NCI-H2171 treated with DMSO at 0.1 percent for 48 hours (cell line): ENCODE measurements at places on chromosomes 2 and 18.

DNA sequence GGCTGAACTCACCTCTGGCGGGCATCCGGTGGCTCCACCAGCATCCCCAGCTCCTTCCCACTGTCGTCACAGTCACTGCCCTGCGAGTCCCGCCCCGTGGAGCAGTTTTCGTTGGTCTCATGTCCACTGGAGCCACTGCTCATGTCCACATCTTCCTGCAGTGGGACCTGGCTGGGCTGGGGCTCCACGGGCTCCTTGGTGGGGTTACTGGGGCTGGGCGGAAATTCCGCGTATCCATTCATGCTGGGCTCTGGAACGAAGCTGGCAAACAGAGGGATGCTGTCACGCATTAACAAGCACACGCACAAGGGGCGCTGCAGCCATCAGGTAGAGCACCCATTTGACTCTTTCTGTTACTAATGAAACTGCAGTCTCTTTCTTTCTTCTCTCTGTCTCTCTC, 10.7 kb downstream of the PER2 start:
- DNase-seq = no peak

DNA sequence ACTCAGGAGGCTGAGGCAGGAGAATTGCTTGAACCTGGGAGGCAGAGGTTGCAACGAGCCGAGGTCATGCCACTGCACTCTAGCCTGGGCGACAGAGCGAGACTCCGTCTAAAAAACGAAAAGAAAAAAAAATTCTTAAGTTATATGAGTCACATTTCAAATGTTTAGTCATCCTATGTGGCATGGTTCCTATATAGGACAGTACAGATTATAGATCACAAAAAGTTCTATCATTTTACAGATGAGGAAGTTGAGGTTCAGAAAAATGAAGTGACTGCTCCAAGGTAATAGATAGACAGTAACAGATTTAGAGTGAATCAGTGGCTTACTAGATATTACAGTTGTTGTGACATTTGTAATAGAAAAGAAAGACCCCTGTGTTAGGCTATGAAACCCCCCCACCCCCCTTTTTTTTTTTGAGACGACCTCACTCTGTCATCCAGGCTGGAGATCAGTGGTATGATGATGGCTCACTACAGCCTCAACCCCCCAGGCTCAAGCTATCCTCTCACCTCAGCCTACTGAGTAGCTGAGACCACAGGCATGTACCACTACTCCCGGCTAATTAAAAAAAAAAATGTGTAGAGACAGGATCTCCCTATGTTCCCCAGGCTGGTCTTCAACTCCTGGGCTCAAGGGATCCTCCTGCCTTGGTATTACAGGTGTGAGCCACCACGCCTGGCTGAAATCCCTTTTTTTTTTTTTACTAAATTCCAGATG, 22.7 kb downstream of the PTPN4 start:
- no peak for DNase-seq

DNA sequence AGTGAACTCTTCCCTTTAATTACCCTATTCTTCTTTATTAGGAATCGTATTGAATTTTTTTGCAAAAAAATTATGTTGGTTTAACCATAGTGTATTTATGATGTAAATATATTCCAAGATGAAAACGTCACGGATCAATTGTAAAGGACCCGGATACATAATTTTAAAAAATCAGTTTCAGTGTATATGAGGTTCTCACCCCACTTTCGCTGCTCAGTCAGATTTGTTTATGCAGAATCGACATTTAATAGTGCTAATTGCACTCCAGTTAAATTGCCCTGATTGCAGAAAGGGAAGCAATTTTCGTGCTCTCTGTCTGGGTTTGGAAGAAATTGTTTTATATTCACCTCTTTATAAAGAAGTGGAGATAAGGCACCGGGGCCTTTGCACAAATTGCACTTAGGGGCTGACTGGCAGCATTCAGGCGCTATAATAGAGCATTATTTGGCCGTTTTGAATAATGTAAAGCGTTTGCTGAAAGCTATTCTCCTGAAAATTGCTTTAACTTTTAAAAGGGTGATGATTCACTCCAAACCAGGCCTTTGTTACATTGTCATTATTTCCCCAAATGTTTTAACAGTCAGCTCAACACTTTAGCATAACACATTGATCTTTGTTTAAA, 3.0 kb upstream of the SP9 start:
- no peak for DNase-seq

- DNase-seq = no peak
Observed at GRCh38 chr2:106142683-106143082, 51.4 kb downstream of the UXS1 start.

GRCh38 chr2:30690126-30690561, 117.1 kb downstream of the CAPN13 start:
- DNase-seq = no peak

- DNase-seq = no peak
Observed at GRCh38 chr2:68237404-68237803, 14.9 kb downstream of the PPP3R1 start.

DNA sequence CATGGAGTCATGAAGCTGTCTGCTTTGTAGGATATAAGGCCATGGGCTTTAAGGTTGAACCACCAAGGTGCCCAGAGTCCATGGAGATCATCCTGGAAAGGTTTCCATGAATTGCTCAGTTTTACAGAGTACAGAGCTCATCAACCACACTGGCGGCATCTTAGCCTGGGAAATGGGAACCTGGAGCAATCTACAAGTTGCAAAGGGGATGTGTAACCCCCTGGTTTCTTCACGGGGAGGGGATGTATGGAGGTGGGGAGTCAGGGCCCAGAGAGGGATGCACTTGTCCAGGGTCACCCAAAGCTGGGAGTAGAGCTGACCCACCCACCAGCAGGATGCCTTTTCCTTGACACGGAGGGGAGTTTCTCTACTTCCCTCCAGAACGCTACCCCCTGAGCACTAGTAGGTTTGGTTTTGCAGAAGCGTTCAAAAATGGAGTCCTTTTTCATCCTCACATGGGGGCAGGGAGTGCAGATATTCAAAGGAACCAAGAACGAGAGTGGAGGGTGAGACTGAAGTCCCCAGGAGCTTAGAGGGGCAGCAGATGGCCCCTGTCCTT, 7.2 kb downstream of the TMEM37 start:
- DNase-seq = no peak

- DNase-seq = no peak
Observed at GRCh38 chr2:160220545-160221009, 20.5 kb upstream of the ITGB6 start.

DNA sequence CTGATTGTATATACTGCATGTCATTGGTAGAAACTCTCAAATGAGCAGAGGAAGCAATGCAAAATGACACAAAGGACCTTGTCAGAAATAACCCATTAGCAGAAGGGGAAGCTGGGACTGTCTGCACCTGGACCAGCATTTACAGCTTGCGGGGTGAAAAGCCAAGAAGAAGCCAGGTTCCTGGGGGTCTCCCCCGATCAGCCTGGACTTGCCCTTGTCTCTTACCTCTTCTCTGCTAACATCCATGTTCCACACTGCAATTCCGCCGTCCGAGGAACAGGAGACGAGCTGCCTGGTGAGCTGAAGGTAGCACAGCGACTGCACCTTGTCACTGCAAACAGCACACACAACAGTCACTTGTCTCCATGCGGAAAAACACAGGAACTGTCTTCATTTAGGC, 51.1 kb downstream of the WDFY1 start:
- DNase-seq = no peak

DNA sequence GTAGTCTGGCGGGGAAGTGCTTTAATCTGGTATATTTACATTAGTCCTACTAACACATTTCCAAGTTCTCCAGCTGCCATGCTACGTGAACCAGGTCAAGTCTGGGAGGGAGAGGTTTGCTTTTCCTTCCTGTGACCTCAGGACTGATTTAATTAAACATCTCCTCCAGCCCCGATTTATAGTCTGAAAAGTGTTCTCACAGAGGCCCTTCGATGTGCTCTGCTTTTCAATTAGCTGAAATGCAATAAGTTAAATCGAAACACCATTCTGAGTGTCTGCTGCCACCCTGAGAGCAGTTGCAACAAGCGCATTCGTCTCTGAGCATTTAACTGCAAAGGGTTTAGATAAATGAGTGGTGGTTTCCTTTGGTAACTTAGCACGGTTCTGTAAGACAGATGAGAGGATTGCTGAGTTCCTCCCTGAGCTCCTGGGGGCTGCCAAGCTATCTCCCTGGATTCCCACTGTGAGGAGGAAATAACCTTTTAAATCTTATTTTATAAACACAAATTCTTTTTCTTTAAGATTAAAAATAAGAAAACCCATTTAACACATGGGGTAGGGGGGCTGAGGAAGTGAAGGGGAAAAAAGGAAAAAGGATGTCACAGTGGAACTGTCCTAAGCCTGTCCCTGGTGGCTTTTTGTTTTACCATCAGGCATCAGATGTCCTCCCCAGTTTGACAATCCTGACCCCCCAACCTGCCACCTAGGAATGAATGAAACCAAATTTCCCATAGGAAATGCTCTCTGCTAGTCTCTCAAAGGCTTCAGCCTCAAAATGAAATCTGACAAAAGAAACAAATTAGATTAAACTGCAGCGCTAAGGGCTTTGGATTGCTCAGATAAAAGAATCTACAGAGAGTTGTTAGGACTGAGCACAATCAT, 56.5 kb upstream of the CREB1 start:
- peak; percentile 60 for DNase-seq

DNA sequence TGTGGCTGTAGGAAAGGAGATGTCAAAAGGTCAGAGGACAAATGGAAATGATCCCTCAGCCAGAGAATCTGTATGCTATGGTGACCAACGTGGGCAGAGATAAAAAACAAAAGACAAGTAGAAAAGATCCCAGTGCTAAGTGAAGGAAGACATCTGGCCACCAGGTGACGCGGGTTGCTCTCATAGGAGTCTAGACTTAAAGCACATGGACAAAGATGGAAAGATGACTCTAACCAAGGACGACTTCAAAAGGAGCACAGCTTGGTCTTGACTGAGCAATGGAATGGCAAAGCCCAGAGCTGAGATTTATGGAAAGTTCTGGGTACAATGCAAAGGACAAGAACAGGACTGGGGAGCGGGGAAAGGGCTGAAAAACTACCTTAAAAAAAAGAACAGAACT, 96.8 kb downstream of the CLIP4 start:
- DNase-seq = peak; percentile 28

- DNase-seq = no peak
Observed at GRCh38 chr2:7196883-7197282, 279.7 kb downstream of the RNF144A start.
